ENCODE measurements at places on chromosomes 16 and 17.

DNA sequence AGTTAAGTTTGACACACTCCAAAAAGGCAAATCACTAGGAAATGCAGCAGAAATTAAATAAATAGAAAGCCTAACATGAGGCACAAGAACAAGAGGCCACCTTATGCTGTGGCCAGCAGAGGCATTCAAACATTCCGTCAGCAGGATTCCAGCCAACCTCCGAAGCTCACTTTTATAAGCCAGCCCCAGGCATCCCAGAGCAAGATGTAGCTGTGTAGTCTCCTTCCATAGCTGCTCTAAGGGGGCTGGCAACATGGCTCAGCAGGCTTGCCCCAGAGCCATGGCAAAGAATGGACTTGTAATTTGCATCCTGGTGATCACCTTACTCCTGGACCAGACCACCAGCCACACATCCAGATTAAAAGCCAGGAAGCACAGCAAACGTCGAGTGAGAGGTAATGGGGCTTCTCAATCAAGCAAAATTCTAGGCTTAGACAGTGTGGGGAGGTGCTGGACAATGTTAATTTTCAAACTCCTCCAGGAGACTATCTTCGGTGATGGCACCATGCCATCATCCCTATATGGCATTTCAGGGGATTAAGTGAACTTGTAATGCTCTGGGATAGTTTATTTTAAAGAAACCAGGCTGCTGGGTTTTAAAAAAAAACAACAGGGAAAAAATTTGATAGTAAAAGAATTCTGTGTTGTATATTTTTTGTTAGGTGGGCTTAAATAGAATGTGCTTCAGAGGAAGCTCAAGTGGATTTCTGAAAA lies at the start of gene CLEC3A:
Gene CLEC3A, plus strand, starts transcription at position 202 of the 714 bp plus-strand sequence. Its CDS starts 79 bp downstream, at position 281.
- DNase-seq = peak; percentile 13

DNA sequence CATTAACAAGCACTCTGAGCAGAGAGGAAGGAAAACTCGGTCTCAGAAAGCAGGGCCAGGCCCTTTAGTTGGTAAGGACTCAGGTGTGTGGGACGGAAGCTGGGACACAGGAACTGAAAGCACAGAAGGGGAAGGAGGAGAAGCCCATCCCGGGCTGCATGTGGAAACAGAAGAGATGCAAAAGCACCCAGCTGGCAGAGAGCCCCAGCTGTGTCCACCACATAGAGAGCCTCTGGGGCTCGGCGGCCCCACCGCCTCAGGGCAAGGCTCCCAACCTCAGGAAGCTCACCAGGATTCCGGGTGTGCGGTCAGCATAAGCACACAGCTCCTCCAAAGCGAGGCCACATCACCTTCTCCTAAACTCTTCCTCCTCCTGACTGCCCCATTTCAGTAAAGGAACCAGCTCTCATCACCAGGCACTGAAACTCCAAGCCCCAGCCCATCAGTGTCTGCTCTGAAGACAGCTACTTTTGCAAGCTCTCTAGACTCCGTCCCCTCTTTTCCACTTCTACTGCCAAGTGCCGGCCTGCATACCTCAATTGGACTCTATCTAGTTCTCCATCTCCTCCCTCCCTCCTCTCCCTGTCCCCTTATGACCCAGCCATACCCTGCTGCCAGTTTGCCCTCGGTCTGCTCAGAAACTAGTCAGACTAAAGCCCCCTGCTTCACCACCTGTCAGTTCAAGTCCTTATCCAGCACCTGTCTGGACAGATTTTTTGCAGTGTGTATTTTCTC lies 6.0 kb downstream of the ST3GAL2 start:
- DNase-seq = peak; percentile 41

GRCh38 chr16:7998789-7999453 lies 591.4 kb downstream of the TMEM114 start:
- DNase-seq = no peak

DNA sequence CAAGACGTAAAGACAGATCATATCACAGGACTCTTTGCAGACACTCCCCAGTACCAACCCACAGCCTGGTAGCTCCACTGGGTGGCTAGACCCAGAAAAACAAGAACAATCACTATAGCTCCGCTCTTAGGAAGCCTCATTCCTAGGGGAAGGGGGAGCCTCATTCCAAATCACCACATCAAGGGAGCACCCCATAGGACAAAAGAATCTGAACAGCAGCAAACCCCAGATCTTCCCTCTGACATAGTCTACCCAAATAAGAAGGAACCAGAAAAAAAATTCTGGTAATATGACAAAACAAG lies 237.8 kb downstream of the CEP112 start:
- no peak for DNase-seq

- DNase-seq = no peak
These were observed 8.8 kb downstream of the PMM2 start for GRCh38 chr16:8806272-8806983.

- DNase-seq = peak; percentile 48
These were observed 2.7 kb downstream of the TOM1L1 start for GRCh38 chr17:54903375-54903774.

- no peak for DNase-seq
These were observed 877.4 kb upstream of the GOT2 start for GRCh38 chr16:59611556-59611955.

- peak; percentile 88 for DNase-seq
These were observed at the start of gene VEZF1 for GRCh38 chr17:57987581-57988300. VEZF1 (minus strand) TSS chr17:57988254; CDS start chr17:57988111, 143 bp downstream.

DNA sequence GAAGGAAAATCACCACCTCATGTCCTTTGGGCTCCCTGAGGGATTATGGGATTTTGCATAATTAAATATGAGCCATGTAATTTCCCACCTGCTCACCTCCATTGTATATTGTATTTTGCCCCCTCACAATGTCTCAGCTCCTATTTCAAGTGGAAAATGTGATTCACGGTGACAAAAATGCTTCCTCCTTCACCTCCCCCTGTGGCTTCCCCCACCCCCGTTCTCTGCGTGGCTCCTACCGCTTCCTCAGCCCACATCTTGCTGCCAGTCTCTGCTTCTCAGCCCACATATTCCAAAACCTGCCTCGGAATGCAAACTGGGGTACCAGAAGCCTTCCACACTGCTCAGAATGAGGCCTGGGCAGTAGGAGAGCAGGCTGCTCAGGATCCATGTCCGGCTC lies 394.5 kb upstream of the C16orf82 start:
- DNase-seq = peak; percentile 47

- peak; percentile 30 for DNase-seq
These were observed at the start of gene FAM83G for GRCh38 chr17:19004421-19005136. FAM83G (minus strand) TSS chr17:19004764; CDS start chr17:19004041, 723 bp downstream.

DNA sequence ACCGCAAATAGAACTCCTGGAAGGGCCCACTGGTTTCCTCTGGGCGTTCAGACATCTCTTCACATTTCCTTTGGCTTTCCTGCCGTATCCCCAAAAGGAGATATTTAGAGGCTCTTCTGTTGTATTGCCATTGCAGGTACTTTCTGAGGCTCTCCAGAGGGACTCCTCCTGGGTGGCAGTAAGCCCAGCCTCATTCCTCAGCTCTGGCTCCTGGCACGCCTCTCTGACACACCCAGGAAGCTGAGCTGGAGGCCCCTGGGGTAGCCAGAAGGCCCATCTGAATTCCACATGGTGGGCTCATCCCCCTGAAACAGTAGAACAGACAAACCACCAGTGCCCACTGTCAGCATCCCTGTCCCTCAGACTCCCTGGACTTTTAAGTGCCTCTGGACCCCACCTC lies 206.7 kb downstream of the PARN start:
- DNase-seq = no peak

GRCh38 chr16:80803339-80804055 lies 901 bp downstream of the CDYL2 start:
- DNase-seq = peak; percentile 22

All from tongue (tissue), 3 donors.